Dorsolateral prefrontal cortex (tissue), 122 donors: ENCODE measurements at places on chromosomes 16 and 17. TPM values are rescaled to one million over a fixed set of nuclear protein-coding genes. Genes with fewer than 3 reads are reported as not detected.

DNA sequence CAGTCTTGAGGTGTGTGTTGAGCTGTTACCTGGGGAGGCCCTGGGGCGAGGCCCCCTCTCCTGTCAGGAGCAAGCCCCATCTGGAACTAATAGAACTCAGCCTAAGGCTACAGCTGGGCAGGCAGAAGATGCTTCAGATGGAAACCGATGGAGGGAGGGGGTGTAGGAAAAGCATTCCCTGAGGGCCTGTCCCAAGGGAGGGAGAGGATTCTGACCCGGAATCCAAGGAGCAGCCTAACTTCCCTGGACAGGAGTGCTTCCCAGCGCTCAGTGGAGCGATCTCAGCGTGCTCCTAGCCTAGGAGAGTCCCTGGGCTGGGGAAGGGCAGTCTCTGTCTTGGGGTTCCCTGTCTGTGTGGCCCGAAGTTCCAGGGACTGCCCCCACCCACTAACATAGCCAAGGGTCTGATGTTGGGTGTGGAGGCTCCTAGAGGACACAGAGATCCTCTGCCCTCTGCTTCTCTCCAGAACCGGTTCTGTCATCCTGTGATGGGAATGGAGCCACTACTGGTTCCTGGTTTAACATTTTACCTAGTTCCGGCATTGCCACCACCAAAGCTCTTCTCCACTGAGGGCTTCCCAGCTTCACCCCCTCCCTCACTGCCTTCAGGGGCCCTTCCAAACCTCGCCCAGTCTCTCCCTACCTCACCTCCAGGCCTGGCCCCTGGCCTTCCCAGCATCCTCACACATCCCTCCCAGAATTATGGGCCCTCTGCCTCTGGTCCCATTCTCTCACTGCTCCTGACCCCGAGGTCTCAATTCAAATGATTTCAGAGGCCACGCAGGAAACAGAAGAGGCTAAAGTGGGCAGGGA, 58.7 kb downstream of the RTN4RL1 start:
- DNase-seq = no peak

DNA sequence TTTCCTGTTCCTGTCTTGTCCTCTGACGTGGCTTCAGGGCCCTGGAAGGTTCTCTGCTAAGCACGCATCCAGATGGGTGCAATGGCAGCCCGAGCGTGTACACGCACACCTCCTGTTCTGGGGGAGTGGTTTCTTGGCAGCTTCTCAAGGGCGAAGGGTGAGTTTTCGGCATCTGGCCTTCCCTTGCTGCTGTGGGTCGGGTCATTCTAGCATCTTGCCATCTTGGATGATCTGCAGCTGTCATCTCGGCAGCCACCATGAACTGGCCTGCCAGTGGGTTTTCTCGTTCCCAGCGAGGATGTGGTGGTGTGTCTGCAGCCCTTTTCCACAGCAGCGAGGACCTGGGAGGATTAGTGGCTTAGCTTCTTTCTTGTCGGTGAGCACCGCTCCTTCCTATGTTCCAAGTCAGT, 10.6 kb downstream of the MSI2 start:
- DNase-seq = no peak

GRCh38 chr17:6427279-6427781, 7.6 kb downstream of the AIPL1 start:
- DNase-seq = no peak

TBC1D28 gene
- not detected for total RNA-seq

TNFRSF13B gene
- total RNA-seq = not detected

GRCh38 chr16:83040174-83040573, 413.4 kb downstream of the CDH13 start:
- no peak for DNase-seq

DNA sequence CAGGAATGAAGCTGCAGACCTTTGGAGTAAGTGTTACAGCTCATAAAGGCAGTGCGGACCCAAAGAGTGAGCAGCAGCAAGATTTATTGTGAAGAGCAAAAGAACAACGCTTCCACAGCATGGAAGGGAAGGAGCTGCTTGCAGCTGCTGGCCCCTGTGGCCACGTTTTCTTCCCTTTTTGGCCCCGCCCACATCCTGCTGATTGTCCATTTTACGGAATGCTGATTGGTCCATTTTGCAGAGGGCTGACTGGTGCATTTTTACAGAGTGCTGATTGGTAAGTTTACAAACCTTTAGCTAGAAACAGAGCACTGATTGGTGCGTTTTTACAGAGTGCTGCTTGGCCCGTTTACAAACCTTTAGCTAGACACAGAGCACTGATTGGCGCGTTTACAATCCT, 841.5 kb downstream of the CDH11 start:
- no peak for DNase-seq

CCL8 gene
- total RNA-seq = not detected

DNA sequence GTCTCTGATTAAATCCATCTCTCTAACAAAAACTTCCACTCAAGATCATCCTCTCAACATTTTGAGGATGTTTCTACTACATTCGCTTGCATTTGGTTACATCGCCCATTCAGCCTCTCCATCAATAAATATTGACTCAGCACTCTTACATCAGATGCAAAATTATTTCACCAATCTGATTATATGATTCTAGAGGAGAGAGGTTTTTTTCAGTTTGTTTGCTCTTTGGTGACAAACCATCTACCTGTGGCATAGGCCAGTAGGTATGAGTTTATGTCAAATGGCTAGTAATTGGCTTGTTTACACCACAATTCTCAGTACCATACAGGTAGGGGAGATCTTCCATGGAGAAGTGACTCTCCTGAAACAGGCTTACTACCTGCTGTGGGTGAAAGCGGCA, 52.3 kb downstream of the TOX3 start:
- no peak for DNase-seq

KRTAP3-1 gene
- not detected for total RNA-seq

DNAH3 gene
- total RNA-seq = 0.56 TPM

- peak; percentile 65 for DNase-seq
These were observed 2.3 kb downstream of the RPUSD1 start for GRCh38 chr16:785563-786535.

DNA sequence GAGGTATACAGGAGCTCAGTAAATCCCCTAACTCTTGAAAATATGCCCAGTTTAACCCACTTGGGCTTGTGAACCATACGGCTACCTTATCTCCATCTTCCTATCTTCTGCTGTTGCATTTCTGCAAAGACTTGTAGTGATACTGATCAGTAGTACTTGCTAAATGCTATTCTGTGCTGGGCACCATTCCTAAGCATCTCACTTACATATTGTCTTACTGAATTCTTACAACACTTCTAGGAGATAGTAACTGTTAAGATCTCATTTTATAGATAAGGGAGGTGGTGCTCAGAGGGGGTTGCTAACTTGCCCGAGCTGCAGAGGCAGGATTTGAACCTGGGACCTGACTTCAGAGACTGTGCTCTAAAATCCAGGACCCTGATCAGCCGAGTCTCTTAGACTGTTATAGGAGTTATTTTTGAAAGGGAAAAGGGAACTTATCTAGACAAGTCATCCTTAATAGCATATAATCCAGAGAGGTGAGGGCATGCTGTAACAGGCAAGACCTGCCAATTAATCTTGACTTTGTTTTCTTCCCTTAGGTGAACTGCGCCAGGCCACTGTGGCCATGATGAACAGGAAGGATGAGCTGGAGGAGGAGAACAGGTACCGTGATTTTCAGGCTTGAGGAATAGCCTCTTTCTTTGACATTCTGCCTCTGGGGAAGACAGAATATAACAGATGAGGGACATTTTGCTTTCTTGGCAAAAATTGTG, 149.7 kb downstream of the SNX29 start:
- DNase-seq = no peak

DNA sequence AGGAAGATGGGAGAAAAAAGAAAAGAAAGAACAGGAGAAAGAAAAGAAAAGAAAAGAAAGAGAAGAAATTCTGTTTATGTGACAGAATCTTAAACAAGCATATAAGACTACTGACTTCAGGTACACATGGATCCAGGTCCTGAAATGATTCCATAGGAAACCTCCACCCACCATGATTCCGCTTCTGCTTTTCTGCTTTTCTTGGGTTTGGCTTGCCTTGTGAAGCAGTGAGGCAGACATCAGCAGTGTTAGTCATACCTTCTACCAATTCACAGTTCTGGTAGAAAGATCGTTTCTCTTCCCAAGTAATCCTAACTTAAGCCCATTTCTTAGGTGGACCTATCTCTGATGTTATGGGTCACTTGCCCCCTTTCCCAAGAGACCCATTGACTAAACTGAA, 660.1 kb upstream of the RBFOX1 start:
- no peak for DNase-seq

GRCh38 chr17:62057696-62058095, 7.4 kb downstream of the MED13 start:
- no peak for DNase-seq
